Retina (tissue), 1 donor: ENCODE measurements at places on chromosomes 6 and 20.
A peak's percentile ranks its signal among the peaks of the same experiment; 100 is the strongest.

GRCh38 chr6:43608310-43608763, 20.7 kb downstream of the GTPBP2 start:
- DNase-seq = peak; percentile 81

- DNase-seq = no peak
These were observed 847 bp upstream of the CD93 start for GRCh38 chr20:23086931-23087411.

DNA sequence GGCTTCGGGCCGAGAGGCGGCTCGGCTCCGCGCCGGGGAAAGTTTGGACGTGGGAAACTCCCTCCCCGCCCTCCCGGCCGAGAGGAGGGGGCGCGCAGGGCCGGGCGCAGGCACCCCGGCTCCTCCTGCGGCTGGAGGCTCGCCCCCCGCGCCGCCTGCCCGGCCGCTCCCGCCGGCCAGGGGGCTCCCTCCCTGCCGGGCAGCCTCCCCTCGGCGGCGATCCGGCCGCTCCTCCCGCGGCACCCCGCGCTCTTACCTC, 370 bp downstream of the CDH22 start:
- no peak for DNase-seq

DNA sequence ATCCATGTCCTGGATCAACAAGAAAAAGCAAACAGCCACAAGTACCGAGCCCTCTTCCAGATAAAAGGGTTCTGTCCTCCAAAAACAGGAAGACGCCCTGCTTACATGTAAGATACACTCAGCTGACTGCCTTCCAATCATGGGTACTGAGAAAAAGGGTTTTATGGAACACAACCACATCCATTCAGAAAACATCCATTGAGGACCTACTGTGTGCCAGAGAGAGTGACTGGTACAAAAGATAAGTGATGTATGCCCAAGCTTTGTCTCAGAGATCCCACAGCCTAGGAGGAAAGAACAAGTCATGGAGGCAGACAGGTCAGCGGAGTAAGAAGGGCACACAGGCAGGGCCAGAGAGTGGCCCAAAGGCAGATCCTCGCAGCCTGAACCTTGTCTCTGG, 94.8 kb upstream of the SSTR4 start:
- no peak for DNase-seq

DNA sequence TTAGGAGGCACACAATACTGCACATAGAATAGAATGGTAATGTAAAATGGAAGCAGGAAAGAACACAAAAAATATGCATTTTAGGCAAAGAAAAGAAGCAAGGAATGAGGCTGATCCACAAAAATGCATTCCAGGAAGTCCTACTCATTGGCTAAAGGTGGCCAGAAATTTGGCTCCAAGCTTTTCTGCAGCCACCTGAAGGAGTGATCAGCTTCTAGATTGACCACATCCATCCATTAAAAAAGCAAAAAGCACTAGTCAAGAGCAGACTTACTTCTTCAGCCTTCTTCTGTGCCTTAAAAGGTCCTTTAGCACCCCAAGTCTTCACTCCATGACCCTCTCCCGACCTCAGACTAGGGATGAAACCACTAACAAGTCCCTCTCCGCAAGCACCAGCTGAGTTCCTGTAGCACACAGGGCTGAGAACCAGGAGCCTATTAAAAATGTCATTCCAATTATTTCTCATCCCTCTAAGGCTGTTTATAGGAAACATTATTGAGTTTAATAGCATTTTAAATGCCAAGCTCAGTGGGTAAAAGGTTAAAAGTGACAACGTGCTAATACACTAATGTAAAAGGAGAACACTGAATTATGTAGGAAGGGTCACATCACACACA, 36.5 kb downstream of the TRAM2 start:
- no peak for DNase-seq

DNA sequence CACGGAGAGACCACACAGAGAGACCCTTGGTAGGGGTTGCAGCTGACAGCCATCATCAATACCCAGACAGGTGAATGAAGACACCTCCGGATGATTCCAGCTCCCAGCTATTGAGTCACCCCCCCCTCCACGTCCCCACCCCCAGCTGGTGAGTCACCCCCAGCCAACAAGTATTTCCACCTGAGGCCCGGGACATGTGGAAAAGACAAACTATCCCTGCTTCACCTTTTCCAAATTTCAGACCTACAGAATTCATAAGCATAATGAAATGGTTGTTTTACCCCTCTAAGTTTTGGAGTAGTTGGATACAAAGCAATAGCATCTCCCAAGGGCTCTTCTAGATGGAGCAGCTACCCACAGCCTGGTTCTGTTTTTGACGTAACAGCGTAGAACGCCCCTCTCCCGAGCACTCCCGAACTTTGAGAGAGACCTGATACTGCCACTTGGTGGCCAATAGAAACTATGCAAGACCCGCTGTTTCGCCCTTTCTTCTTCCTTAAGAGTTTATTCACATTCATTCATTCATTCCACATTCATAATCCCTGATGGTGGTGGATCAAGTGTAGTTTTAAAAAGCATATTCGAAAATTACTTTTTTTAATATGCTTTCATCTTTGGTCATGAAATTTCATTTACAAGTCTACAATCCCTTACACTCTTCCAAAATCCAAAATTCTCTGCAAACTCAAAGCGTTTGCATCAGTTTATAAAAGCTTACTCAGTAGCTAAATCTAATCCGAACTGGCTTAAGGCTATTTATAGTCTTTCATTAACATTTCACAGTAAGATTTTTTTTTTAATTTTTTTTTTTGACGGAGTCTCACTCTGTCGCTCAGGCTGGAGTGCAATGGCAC, 15.1 kb upstream of the PPP1R16B start:
- DNase-seq = peak; percentile 35

DNA sequence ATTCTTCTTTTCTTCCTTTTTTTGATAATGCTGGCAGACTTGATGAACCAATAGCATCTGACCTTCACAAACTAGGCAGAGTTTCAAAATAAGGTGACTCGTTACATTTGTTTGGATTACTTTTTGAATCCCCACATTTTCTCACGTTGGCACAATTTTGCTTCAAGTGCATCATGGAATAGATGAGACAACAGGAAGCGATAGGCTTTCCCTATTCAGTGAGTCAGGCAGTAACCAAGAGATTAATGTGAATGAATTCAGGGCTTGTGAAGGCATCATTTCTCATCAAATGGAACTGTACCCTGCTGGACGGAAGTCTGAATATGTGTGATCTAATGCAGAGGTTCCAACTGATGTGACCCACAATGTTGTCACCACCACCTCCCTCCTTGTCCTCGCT, 10.7 kb downstream of the RFPL4B start:
- DNase-seq = no peak

DNA sequence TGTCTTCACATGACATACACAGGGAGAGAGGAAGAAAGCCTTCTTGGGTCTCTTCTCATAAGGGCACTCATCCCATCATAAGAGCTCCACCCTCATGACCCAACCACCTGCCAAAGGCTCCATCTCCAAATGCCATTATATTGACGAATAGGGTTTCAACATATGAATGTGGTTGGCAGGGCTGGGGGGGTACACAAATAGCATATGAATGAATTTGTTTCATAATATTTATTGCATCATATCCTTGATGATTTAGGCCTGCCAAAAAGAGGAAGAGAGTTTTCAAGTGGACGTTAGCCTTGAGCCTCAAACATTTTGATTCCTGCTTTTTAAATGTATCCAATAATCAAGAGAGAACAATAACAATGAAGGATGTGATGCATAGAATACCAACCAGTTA, 26.2 kb upstream of the OPRM1 start:
- DNase-seq = no peak

DNA sequence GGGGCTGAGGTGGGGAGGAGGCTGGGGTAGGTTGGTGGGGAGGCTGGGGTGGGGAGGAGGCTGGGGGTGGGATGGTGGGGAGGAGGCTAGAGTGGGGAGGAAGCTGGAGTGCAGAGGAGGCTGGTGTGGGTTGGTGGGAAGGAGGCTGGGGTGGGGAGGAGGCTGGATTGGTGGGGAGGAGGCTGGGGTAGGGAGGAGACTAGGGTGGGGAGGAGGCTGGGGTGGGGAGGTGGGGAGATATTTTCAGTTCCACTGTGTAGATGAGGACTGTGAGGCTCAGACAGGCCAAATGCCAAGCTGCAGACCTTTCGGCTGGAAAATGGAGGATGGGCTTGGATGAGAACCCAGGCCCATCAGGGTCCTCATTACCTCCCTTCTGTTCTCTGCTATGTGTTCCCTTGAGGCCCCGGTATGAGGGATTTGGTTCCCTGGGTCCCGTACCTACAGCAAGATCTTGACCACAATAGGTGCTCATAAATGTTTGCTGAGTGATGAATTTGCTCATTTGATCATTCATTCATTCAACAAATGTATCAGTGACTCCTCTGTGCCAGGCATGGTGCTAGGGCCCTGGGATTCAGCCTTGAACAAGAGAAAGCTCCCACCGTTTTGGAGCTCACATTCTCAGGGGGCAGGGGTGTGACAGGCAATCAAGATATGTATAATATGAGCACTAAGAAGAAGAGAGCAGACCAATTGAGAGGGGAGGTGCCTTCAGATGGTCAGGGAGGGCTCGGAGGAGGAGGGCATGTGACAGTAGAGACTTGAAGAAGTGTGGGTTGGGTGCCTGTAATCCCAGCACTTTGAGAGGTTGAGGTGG, 36.1 kb upstream of the NOL4L start:
- DNase-seq = no peak

GRCh38 chr6:151109361-151109760, 130.4 kb upstream of the AKAP12 start:
- no peak for DNase-seq

GRCh38 chr6:41371992-41372831, 36.8 kb downstream of the NCR2 start:
- DNase-seq = peak; percentile 84

DNA sequence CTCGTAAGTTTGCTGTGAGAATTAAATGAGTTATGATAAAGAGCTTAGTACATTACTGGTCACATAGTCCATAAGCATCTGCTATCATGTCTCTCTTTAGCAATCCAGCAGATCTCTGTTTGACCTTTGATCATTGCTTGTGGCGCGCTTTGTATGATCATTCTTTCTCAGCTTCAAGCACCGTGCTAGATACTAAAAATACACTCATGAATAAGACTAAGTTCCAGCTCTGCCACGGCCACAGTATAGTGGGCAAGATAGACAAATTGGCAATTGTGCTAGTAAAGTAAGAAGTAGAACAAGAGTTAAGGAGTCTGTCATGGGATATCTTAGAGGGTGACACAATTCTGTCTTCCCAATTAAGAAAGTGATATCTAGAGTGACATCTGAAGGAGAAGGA, 75.2 kb upstream of the ADGRF1 start:
- no peak for DNase-seq

DNA sequence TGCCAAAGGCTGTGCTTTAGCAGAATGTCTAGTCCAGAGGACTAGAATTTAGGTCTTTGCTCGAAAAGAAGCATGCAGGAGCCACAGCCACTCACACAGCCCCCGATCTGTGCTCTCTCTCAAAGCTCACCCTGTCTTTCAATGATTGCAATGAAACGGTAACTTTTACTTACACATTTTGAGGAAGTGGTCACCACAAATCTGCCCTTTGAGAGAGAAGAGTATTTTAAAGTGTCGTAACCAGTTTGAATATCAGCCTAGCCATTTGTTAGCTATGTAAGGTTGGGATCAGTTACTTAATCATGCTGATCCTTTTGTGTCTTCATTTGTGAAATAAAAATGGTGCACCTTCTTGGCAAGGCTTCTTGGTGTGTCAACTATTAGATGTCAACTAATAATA, 209.0 kb downstream of the TFAP2A start:
- no peak for DNase-seq

DNA sequence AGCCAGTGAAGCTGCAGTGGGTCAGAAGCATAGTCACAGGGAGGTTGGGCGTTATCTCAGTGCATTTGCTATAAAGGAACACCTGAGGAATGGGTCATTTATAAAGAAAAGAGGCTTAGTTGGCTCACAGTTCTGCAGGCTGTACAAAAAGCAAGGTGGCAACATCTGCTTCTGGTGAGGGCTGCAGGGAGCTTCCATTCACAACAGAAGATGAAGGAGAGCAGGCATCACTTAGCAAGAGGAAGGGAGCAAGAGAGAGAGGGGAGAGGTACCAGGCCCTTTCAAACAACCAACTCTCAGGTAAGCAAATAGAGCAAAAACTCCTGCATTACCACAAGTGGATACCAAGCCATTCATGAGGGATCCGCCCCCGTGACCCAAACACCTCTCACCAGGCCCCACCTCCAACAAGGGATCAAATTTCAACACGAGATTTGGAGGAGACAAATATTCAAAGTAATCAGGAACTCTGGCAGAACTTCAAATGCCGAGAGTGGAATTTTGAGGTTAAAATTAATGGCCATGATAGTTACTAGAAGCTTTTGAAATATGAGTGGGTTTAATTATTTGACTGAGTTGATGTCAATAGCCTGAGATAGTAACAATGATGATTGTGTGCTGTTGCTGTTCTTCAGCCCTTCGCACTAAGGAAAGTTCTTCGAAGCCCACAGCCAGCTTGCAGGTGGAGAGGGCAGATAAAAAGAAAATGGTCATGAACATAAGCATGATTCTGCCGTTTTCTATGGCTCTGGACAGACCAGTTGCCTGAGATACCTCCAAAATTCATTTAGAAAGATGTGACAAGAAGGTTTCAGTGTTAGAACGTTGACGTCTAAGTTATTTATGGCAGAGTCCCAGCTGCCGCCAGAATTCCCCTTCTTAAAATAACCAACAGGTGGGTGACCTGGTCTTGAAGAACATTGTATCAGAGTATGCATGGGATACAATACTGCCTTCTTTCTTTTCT, 55.3 kb upstream of the ADTRP start:
- DNase-seq = no peak

GRCh38 chr6:96872976-96873375, 24.7 kb downstream of the NDUFAF4 start:
- DNase-seq = no peak

- DNase-seq = no peak
These were observed 172.2 kb upstream of the HEY2 start for GRCh38 chr6:125577124-125577662.

DNA sequence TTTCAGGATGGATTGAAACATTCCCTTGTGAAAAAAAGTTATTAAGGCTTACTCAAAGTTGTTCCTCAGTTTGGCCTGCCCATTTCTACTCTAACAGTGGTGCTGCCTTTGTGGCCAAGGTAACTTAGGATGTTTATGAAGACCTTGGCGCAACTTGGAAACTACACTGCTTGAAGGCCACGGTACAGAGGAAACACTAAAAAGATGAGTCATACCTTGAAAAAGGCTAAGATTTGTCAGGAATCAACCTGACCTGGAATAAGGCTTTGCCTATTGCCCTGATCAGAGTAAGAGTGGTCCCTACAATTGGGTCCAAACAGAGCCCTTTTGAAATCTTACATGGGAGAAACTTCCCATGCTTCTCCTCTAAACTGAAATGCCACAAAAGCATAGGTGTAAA, 119.9 kb upstream of the MOCS1 start:
- DNase-seq = no peak

- DNase-seq = no peak
These were observed 39.3 kb upstream of the PRDM1 start for GRCh38 chr6:106046854-106047200.

DNA sequence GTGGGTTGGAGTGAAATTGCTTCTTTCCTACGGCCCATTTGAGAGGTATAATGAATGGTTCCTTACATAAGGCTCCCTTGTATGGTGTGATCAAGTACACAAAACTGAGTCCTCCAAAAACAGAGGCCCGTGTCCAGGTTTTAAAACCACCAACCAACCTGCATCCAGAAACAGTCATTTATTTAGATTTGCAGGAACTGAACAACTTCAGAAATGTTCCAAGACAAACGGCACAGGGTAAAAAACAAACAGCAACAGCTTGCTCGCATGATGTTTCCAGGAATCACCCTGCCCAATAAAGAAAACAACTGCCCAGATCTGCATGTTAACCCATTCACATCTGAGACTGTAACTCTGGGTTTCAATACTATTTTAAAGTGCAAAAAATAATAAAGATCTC, 40.2 kb upstream of the TRAM2 start:
- no peak for DNase-seq
